ENCODE measurements at places on chromosomes 2 and 18. TPM values are rescaled to one million over a fixed set of nuclear protein-coding genes. Genes with fewer than 3 reads are reported as not detected.

- peak; percentile 81 for DNase-seq
Measured at GRCh38 chr2:64391940-64392339, 62.0 kb upstream of the LGALSL start.

- DNase-seq, result no peak
Measured at GRCh38 chr2:166388481-166389070, 12.8 kb upstream of the SCN9A start.

DNA sequence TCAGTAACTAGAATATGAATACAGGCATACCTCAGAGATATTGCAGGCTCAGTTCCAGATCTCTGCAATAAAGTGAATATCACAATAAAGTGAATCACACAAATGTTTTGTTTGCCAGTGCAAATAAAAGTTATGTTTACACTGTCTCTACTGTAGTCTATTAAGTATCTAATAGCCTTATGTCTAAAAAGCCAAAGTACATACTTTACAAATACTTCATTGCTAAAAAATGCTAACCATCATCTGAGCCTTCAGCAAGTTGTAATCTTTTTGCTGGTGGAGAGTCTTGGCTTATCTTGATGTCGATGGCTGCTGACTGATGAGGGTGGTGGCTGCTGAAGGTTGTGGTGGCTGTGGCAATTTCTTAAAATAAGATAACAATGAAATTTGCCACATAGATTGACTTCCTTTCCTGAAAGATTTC, 159.4 kb downstream of the MYO1B start:
- no peak for DNase-seq

- no peak for DNase-seq
Measured at GRCh38 chr2:74387346-74387745, 7.2 kb upstream of the DCTN1 start.

GRCh38 chr18:57337890-57338289, 14.5 kb upstream of the ST8SIA3 start:
- DNase-seq, result no peak

DNA sequence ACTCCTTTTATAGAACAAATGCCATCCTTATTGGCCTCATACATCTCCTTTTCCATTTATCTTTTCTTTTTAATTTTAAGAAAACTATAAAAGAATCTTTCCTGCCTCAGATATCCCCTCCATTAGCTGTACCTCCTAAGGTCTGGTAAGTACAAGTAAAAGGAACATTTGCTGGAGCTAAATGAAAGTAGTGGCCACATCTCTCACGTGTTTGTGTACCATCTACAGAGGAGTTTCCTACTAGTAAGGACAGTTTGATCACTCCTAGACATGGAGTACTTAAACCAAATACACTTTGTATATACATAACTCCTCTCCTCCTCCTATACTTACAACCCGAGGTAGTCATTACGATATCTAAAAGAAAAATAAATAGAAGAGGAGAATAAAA, 504.8 kb downstream of the LRRTM4 start:
- DNase-seq, result no peak

GRCh38 chr2:19474128-19474527, 115.7 kb upstream of the OSR1 start:
- DNase-seq, result no peak

- no peak for DNase-seq
Measured at GRCh38 chr2:105134081-105134480, 96.2 kb downstream of the MRPS9 start.

DNA sequence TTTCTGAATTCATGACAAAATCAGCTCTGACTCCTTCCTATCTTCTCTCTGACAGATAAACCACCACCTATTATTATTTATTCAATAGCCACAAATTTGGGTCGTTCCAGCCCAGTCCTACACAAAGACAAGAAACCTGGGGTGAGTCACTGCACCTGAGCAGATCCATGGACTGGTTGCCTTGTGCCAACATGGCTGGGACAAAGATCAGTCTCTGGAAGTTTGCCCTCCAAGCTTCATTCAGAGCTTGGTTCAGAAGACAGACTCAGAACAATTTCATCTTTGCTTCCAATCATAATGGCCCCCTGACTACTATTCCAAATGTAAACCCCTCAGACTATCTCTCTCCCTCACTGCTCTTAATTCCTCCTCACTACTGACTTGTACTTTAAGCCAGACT, 9.6 kb upstream of the EXOC6B start:
- DNase-seq, result no peak

DNA sequence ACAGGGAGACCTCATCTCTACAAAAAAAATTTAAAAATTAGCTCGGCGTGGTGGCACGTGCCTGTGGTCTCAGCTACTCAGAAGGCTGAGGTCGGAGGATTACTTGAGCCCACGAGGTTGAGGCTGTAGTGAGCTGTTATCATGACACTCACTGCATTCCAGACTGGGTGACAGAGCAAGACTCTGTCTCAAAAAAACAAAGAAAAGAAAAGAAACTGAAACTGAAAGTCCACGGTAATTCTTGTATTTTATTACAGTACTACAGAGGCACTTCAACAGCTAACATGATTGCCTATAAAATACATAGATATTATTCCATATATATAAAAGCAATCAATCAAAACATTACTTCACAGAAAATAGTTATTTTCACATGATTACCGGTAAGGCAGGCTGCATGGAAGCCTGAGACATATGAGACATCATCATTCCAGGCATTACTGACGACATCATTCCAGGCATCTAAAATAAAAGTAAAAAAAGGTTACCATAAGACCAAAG, 23.1 kb downstream of the PRPF40A start:
- DNase-seq, result no peak

DNA sequence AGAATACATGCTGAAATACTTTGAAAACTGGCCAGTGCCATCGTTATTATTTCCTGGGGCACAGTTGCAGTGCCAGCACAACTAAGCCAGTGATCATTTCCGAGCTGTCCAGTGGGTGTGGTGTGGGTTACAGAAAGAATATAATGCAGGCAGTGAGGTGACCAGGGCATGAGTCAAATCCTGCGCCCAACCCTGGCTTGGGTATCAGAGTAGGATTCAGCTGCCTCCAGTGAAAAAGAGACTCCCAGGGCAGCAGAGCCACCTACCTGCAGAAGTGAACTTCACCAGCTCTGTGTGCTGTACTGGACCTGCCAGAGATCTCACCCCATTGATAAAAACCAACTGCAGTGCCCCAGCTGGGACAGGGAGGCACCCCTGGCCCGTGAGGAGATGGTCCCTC, 18.0 kb downstream of the SLC9A2 start:
- DNase-seq, result no peak

GRCh38 chr18:35424356-35424755, 47.2 kb upstream of the ZNF396 start:
- no peak for DNase-seq

Gene NOSTRIN
- 9.6 TPM for total RNA-seq

Gene XDH
- total RNA-seq, result 1.4 TPM

Gene STPG4
- total RNA-seq, result 0.79 TPM

Data from Caco-2 (cell line).